ENCODE measurements at places on chromosomes 3 and 15.

DNA sequence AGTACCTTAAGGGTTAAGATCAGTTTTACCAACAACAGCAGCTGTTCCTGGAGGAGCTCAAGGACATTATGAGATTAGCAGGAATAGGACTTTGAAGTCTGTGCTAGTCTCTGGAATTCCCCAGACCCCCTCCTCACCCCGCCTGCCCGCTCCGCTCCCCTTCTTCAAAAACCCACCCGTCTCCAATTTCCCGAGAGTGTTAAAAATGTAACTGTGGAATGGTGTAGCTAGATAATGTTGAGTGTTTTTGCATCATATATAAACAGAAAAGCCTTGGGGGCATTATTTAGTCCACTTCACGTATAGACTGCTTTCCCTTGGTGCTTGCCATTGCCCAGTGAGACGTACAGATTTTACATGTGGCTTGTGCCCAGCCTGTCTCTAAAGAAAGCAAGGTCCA, 65.0 kb upstream of the SEMA6D start:
- no peak for DNase-seq

DNA sequence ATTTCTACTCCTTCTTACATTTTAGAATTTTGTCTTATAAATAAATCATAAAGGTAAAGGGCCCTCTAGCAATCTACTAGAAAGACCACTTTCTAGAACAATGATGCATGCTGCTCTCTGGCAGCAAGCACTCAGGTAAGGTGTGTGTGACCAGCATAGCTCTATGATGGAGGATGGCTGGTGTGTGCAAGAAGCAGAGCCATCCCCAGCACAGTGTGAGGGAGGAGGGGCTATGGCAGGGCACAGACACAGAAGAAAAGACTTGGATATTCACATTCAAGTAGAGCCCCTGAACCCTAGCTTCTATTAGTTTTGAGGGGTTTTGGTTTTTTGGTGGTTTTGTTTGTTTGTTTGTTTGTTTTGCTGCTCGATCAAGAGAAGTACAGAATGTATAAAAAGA, 277.1 kb upstream of the CCDC54 start:
- DNase-seq: no peak

GRCh38 chr3:147655236-147655635, 246.1 kb downstream of the ZIC1 start:
- no peak for DNase-seq

DNA sequence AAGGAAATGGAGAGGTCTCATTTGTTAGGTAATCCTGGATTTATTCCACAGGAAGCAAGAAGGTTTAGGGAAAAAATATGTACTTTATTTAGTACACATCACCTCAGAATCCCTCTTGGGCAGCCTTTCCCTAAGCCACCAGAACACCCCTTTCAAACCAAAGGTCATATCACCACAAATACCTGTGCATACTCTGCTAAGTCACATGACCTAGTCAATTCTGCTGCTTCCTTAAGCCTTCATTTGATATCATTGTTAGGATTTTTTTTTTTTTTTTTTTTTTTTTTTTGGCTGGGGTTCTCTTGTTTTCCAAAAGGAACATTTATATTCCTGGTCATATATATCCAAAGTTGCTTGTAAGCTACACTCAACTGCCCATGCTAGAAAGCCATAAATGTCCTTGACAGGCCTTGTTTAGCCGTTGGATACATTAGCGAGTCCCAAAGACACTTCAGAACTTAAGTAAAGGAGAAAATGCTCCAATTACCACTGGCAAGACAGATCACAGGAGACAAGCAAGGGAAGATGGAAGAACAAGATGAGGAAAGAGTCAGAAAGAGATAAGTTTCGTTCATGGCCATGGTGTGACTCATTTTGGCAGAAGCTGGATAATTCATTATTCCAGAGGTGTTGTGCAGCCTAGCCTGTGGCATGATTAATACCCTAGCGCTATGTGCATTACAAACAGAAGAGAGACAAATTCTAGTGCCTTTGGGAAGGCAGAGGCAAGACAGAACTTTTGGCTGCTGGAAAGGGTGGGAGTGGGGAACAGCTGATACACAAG, 155.6 kb upstream of the SLC2A2 start:
- DNase-seq: no peak

DNA sequence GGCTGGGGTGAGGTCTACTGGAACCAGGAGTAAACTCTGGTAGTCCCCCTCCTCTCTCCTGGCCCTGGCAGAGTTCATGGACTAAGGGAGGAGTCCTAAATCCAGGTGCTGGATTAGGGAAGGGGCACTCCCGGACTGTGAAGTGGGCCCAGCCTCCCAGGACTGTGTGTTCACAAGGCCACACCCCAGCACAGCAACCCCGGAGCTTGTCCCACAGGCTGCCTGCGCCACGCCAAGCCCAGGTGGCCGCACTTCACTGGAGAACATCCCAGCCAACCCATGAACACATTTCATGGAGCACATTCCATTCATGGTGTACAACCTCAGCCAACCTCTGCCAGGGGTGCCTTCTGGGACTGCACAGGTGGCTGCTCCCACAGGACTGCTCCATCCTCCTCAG, 8.2 kb downstream of the ARPIN start:
- no peak for DNase-seq

DNA sequence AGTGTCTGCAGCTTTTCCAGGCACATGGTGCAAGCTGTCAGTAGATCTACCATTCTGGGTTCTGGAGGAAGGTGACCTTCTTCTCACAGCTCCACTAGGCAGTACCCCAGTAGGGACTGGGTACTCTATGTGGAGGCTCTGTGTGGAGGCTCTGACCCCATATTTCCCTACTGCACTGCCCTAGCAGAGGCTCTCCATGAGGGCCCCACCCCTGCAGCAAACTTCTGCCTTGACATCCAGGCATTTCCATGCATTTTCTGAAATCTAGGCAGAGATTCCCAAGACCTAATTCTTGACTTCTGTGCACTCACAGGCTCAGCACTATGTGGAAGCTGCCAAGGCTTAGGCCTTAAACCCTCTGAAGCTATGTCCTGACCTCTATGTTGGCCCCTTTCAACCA, 1060.0 kb downstream of the NAALADL2 start:
- no peak for DNase-seq

DNA sequence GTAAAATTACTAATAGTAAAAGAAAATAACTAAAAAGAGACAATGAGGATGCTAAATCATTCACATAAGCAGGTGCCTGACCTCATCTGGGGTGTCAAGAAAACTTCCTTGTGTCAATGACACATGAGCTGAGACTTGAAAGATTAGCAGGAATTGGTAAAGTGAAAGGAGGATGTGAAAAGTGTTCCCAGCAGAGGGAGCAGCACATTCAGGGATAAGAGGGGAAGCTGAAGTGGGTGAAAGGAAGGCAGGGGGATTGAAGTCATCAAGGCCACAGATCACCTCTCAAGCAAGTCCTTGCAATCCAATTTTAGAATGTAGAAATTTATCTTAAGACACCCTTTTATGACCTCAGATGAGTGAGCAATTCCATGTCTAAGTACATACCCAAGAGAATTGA, 60.2 kb upstream of the ACP3 start:
- DNase-seq: no peak

DNA sequence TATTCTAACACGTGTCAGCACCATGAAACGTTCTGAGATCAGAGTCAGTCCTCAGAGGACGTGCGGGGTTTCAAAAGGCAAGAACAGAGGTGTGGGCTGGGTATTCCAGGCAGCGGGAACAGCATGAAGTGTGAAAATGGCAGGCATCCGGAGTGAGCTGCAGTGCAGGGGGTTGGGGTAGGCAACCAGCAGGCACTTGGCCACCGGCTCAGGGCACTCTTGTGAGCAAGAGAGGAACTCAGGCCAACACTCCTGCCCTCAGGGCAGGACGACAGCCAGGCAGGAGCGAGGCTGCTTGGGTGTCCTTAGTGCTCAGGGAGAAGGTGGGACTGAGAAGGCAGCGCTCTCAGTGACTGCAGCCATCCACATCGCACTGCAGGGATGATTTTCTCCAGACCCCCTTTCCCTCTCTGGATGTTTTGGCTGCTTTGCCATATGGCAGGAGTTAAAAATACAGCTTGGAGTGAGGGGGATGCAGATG, 151.1 kb downstream of the NUP210 start:
- DNase-seq: no peak

DNA sequence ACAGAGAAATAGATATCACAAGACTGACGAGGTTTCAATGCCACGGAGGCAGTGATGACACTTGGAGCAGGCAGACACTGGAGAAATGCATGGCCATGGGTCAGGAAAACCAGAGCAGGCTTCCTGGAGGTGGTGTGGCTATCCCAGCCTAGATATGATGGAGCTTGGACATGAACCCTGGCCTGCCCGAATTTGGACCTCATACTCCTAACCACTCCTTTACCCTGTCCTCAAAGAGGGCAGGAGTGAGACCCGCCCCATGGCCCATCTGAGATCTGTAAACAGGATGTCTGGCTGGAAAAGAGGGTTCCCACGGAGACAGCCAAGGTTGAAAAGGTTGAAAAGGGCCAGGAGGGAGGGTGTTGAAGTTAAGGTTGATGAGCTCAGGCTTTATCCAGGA, 31.0 kb downstream of the CPN2 start:
- DNase-seq: no peak

DNA sequence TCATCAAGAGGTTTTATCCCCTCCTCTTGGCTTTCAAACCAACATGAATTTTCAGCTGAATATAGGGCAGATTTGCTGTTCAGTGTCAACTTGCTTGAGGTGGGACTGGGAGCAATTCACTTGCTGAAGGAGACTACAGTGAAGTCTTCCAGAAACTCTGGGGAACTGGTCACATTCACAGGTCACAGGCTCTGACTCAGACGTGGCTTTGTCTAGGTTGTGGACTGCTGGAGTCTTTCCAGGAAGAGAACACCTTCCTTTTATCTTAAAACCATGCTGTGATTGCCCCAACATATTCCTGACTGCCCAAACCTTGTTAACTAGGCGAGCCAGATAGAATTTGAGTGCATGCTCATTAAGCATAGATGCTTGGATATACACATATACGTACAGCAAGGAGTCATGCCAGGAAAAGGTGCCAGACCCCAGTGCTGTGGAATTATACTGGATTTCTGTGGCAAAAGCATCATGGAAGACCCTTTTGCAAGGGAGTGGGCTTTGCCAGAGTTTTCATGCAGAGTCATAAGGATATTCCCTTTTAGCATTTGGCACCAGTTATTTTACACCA, 399.1 kb upstream of the TBL1XR1 start:
- peak; percentile 4 for DNase-seq

- DNase-seq: no peak
Observed at GRCh38 chr3:77536038-77536775, 496.3 kb downstream of the ROBO2 start.

DNA sequence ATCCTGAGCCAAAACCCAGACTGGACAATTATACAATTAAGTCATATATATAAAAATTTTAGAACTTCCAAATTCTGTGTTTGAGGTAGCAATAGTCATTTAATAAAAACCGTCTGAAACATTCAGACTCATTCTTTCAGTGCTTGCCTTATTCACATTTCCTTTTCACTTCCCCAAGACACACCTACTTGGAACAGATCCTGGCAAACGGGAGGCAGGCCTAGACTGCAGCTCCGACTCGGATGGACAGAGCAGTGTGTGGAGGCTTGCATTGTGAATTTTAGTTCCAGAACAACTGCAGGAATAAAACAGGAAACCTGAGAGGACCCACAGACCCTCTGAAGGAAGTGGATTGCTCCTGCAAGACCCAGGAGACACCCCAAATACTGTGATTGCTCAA, 341.4 kb downstream of the CNTN3 start:
- DNase-seq: no peak

- DNase-seq: no peak
Observed at GRCh38 chr3:54668236-54668635, 259.6 kb downstream of the LRTM1 start.

GRCh38 chr15:77546050-77546501, 86.6 kb downstream of the LINGO1 start:
- DNase-seq: no peak

GRCh38 chr3:154759966-154760365, 320.2 kb upstream of the MME start:
- no peak for DNase-seq

DNA sequence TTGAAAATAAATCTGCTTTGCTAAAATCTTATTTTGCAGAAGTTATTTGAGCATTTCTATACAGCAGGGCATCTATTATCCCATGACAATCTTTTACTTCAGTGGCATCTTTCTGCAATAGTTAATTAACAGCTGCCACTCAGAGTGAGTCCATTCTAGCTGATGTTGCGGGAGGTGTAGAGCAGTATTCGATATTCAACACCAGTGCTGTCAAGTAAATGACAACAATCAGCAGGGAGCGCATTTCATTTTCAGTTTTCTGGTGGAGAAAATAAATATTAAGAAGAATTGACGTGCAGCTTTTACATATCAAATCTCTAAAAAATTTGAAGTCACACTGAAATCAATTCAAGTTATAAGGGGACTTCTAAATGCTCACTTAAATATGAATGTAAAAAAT, 286.2 kb downstream of the CTNNB1 start:
- DNase-seq: no peak

DNA sequence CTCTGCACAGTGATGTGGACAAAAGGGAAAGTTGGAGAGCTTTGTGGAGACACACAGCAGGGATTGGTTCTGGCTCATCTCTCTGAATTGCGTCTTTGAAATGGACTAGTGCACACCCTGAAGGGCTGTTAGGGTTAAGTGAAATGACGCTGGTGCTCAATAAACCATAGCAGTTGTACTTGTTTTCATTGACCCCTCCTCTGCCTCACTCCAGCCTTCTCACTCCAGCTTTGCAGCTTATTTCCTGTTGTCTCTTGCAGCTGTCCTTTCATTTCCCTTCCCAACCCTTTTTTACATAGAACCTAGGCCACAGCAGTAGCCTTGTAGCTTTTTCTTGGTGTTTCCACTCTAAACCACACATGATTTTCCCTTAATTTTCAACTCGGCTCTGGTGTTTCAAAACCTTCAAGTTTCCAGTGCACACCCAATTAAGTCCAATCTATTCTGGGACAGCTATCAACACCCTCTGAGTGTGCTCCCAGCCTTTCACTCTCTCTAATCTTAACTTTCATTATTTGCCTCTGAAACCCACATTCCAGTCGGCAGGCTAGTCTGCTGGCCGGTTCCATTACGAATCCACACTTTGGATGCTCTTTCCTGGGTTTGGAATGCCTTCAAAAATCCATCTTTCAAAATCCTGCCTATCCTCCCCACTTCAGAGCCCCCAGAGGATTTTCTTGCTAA, 6.4 kb downstream of the C3orf52 start:
- DNase-seq: no peak

DNA sequence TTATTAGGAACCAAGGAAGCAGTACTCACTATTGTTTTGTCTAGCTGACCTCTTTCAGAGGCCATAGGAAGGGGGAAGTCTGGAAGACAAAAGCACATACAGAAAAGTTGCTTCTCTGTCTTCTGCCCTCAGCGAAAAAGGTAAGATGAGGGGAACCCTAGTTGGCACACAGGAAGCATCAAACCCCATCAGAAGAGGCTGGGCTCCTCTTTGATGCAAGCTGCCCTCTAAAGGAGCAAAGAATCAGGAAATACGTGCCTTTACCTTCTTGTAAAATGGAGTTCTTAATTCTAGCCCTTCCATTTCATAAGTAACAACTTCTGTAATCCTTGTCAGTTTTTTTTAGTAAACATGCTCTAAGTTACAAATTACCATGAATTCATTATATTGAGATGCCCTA, 12.5 kb downstream of the SPINK8 start:
- no peak for DNase-seq

Data from activated CD4-positive, alpha-beta T cell treated with anti-CD3 and anti-CD28 coated beads, Interleukin-2, amount 50 U/mL, for 48 hours (primary cell).